Astrocyte (in vitro differentiated cells and primary cell): ENCODE measurements at places on chromosomes 11 and 22. TPM values are rescaled to one million over a fixed set of nuclear protein-coding genes. Genes with fewer than 3 reads are reported as not detected.

DNA sequence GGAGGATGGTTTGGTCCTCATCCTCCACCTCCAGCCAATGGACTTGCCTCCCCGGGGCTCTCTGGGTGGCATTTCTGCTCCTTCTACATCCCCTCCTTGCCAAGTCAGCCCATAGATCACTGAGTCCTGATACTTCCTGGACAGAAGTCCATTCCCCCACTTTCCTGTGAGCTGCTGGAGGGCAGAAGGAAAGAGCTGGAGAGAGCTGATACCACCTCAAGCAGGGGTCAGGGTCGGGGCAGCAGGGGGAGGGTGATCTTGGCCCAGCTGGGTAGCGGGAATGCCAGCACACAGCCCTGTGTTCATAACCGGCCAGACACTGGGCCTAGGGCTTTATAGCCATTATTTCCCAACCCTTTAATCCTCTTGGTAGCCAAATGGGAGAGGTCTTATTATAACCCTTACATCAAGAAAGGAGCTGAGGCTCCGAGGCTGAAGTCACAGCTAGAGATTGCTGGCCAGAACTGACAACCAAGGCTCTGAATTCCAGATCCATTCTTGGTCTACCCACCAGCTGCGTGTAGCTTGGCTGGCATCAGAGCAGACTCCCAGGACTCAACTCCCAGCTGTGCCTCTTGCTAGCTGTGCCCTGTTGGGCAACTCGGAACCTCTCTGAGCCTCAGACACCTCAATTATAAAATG lies 39.9 kb downstream of the CD6 start:
- no peak overlapping the region for H3K4me3 ChIP-seq
- H3K27ac ChIP-seq = no peak overlapping the region
- no peaks in the 10 kb centered on the region for H3K36me3 ChIP-seq
- no peak for DNase-seq

The KRTAP5-8 gene
- not detected in 2 replicates for total RNA-seq

GRCh38 chr11:66880496-66881450 lies 23.9 kb downstream of the LRFN4 start:
- no peaks in the 10 kb centered on the region for H3K36me3 ChIP-seq
- H3K4me3 ChIP-seq = no peak overlapping the region
- H3K27me3 ChIP-seq = no peaks in the 10 kb centered on the region
- H3K27ac ChIP-seq = no peak overlapping the region

- H3K4me3 ChIP-seq = no peak overlapping the region
- no peaks in the 10 kb centered on the region for H3K36me3 ChIP-seq
- no peak overlapping the region for H3K27ac ChIP-seq
- DNase-seq = no peak
These were observed 40.0 kb upstream of the PTH start for GRCh38 chr11:13535819-13536218.

The ELMOD1 gene
- total RNA-seq = 0.34 and 0.52 TPM in 2 replicates

- H3K4me3 ChIP-seq = no peak overlapping the region
- peak; percentile 81 for DNase-seq
- H3K27me3 ChIP-seq = no peaks in the 10 kb centered on the region
These were observed 33.9 kb downstream of the MAML2 start for GRCh38 chr11:96309016-96309642.

DNA sequence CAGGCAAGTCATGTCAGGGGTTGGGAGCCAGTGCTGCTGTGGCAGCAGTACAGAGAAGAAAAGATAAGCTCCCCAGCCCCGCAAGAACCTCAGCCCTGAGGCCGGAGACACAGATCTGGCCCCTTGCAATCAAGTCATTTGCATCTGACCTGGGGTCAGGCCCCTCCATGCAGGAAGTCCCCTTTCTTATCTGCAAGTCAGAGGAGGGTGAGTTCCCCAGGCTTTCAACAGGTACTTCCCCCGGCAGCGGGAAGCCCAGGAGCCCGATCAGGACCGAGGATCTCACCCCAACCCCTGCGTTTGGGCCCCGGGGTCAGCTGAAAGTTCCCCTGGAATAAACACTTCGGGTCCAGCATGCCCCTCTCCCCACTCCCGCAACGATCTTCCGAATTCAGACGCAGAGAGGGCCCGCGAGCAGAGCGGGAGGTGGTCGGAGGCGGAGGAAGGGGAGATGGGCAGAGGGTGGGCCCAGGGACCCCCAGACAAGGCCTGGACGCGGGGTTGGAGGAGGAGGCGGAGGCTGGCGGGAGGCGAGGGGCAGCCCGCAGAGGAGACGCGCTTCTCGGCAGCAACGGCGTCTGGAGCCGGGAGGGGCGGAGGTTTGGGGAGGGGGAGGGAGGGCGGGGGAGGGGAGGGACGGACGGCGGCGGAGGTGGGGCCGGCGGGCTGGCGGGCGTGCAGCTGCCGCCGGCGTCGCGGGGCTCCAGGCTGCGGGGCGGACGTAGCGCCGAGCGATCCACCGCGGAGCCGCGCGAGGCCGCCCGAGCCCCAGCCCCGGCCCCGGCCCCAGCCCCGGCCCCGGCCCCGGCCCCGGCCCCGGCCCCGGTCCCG lies at the start of gene TSPAN18:
TSPAN18 (plus strand) TSS at position 680 of the 831 bp plus-strand sequence. CDS start 179,455 bp downstream, outside the sequence.
- DNase-seq = no peak
- H3K27me3 ChIP-seq = peaks cover 32% of the 10 kb centered on the region
- H3K27ac ChIP-seq = no peak within 1 kb of the TSS
- H3K36me3 ChIP-seq = no peaks in the 10 kb centered on the region
- peak within 1 kb of the TSS; percentile 55 for H3K4me3 ChIP-seq

The STX3 gene
- 43.1 and 61.2 TPM in 2 replicates for total RNA-seq

- no peak overlapping the region for H3K27ac ChIP-seq
- H3K36me3 ChIP-seq = peaks cover 36% of the 10 kb centered on the region
- no peaks in the 10 kb centered on the region for H3K4me1 ChIP-seq
- no peak overlapping the region for H3K4me3 ChIP-seq
- no peak for DNase-seq
- H3K27me3 ChIP-seq = no peaks in the 10 kb centered on the region
These were observed 35.2 kb downstream of the KMT5B start for GRCh38 chr11:68177877-68178276.
